ENCODE measurements at places on chromosomes 4 and X.

- DNase-seq = peak; percentile 87
Observed at GRCh38 chr4:41287005-41287404, 30.3 kb downstream of the UCHL1 start.

DNA sequence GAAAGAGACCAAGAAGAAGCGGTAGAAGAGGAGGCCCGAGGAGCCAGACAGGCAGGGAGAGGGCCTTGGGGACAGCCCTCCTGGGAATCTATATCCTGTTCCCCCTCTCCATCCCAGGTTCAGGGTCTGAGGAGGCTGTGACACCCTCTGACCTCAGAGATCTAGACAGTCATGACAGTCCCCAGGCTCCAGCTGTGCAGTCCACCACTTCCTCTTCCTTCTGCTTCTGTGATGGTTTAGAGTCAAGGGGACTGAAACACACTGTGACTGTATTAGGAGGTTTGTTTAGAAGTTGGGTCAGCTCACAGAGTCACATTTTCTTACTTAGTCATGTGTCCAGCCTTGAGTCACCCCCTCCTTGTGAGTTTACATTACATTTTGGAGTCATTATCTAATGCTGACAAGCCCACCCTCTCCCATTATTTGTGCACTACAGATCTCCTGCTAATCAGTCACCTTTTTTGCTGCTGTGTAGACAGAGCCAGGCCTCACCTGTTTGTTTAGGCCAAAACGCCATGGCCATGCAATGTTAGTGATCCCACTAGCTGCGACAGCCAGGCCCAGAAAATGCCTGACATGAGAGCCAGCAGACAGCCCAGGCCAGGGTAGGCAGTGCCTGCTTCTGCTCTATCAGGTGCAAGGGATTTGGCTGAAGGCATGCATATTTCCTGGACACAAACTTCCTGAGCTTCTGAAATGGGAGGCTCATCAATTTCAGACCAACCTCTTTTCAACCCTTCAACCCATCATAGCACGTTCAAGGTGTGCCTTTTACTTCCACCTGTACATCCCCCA is 26.0 kb downstream of the MANBA start:
- DNase-seq = peak; percentile 36

- DNase-seq = no peak
Observed at GRCh38 chrX:135396566-135396965, 25.2 kb upstream of the SMIM10L2A start.

DNA sequence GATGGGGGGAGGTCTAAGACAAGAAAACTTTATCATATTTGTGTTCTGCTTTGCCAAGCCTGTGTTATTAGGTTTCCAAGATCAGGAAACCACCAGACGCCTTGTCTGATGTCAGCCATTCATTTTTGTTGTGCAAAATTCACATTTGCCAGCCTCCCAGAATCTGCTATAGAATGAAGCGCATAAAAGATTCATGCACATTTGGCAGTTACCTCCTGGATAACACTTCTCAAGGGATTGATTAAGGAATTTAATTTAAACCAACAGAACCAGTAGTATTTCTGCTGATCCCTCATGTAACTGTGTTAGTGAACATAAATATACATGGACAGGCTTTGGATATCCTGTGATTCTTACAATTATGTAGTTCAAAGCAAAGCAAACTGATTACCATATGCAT is 187.9 kb downstream of the COMMD8 start:
- DNase-seq = no peak

- DNase-seq = peak; percentile 76
Observed at GRCh38 chr4:107094332-107094731, 58.2 kb upstream of the DKK2 start.

DNA sequence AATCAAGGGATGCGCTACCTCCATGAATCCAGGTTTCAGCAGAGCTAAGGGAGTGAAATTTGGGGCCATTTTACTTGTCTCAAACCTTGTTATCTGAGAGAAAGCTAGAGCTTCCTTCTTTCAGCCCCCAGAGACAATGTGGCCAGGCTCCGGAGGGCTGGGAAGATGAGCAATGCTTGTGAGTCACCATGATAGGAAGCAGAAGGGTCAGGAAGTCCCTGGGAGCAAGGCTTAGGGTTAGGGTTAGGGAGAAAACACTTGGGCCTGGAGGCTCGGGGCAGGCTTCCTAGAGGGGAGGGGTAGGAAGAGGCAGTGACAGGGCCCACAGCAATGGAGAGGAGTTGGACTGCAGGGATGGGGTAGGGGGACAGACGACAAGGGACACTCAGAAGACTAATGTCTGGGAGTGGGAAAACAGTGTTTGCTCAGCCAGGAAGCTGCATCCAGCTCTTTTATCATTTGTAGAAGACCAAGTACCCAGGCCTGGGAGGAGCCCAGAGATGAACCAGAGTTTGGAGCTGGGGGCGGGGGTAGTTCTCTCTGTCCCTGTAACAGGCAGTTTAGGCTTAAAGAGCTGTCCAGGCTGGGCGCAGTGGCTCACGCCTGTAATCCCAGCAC is 16.4 kb upstream of the PORCN start:
- peak; percentile 44 for DNase-seq

GRCh38 chr4:26877406-26877805 is 16.8 kb downstream of the STIM2 start:
- DNase-seq = no peak

- DNase-seq = peak; percentile 81
Observed at GRCh38 chrX:38233891-38234667, 13.4 kb upstream of the SRPX start.

DNA sequence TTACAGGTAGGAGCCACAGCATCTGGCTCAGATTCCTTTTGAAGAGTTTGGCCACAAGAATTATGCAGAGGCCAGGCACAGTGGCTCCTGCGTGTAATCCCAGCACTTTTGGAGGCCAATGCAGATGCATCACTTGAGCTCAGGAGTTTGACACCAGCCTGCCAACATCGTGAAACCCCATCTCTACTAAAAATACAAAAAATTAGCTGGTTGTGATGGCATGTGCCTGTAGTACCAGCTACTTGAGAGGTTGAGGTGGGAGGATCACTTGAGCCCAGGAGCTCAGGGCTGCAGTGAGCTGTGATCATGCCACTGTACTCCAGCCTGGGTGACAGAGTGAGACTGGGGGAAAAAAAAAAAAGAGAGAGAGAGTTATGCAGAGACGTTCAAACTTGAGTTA is 53.0 kb downstream of the MID1IP1 start:
- DNase-seq = no peak

DNA sequence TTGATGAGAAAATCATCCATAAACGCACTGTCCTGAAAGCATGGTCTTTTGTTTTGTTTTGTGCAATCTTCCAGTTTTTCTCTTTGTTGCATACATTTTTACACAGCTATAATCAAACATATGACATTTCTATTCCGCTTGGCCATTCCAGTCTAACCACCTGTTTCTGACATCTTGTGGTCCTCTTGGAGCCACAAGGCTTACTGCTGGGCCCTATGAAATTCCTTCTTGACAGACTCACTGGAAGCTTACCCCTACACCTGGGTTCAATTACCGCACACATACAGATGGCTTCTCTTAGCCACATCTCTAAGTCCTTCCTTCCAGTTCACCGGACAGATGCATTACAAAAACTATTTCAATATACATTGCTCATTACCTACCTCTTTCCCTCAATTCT is 72.4 kb downstream of the PAPSS1 start:
- no peak for DNase-seq

DNA sequence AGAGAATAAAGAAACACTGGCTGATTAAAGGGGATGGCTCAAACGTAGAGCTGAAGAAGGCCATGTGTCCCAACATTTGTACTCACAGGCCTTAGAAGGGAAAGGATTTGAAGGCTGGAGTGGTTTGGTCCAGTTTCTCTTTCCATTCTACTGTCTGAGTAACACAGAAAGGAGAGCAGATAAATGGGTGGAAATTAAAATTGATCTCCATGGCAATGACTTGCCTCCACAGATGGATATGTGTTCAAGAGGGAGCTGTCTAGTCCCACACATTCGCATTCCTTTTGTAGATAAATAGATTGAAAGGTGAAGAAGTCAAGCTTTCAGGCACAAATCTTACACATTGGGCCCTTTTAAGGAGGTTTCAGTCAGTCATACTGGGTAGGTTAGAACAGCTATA is 74.6 kb downstream of the DOCK11 start:
- DNase-seq = no peak

- DNase-seq = peak; percentile 30
Observed at GRCh38 chrX:14802943-14803710, 69.7 kb downstream of the FANCB start.

DNA sequence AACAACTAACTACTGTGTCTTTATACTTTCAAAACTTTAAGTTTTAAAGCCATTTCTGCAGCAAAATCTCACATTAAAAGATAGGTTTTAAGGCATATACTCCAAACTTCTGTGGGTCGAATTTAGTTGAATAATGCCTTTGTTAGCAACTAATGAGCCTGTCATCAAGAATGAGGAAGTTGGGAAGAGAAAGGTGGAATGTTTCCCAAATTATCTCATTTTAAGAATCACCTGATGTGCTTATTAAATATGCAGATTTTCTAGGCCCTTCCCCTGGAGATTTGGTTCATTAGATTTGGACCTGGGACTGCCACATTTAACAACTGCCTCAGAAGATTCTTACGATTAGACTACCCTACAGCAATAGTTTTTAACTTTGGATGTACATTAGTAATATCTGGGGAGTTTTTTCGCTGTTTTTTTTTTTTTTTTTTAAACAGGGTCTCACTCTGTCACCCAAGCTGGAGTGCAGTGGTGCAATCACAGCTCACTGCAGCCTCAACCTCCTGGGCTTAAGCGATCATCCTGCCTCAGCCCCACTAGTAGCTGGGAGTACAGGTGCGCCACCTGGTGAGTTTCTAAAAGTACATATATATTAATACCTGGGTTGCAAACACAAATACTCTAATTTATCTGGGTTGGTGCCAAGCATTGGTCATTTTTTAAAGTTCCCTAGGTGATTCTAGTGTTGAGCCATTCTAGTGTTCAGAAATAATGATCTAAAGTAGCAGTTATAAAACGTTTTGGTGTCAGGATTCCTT is 16.1 kb upstream of the TASL start:
- no peak for DNase-seq

- DNase-seq = no peak
Observed at GRCh38 chr4:4580494-4580893, 38.6 kb upstream of the STX18 start.

DNA sequence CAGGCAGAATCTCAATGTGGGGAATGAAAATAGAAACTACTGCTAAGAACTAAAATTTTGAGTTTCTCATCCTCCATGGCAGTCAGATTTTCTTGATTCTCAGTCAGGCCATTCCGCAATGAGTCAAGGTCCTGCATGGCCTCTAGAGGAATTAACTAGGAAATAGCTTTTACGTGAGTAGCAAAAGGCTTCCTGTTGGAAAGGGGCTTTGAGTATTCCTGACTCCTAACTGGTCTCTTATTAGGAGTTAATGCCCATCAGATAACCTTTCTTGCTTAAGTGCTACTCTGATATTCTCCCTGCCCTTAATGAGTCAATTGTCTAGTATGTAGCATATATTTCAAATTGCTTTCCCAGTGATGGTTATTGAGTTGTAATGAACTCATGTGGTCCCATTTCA is 65.7 kb upstream of the ARHGAP24 start:
- DNase-seq = peak; percentile 79

DNA sequence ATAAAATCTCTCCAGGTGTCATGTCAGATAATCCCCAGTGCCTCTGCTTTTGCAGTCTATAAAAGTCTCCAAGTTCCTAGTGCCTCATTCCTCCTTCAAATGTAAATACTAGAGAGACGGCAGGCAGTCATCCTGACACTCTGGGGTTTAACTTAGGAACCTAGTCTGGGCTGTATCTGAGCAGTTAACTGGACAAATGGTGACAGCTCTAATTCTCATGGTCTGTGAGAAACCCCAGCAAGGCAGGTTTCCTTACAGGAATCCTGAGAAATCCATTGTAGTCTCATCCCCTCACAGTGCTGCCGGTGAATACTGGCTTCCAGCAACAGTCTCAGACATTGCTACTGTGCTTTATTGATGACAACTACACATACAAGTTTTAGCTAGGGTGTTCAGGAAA is 246.8 kb downstream of the SNCA start:
- no peak for DNase-seq

DNA sequence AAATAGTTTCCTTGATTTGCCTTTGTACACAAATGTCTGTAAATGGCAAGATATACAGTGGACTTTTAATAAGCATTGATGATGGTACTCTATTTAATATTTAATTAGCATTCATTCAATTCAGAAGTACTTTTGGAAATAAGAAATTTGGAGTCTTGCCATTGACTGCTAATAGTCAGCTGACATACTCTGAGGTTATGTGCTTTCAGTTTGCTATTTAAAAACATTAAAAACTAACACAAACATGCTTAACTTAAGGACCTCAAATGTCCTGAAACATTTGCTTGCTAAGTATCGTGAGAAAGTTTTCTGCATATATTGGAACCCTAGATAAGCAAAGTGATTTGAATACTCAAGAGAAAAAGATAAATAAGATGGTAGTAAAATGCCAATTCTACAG is 64.6 kb downstream of the REELD1 start:
- DNase-seq = peak; percentile 27

GRCh38 chrX:98380106-98380505 is 1496.4 kb downstream of the RPA4 start:
- no peak for DNase-seq

- no peak for DNase-seq
Observed at GRCh38 chr4:57496697-57497471, 386.7 kb upstream of the IGFBP7 start.

- DNase-seq = no peak
Observed at GRCh38 chrX:48589482-48590162, 7.7 kb upstream of the WDR13 start.

DNA sequence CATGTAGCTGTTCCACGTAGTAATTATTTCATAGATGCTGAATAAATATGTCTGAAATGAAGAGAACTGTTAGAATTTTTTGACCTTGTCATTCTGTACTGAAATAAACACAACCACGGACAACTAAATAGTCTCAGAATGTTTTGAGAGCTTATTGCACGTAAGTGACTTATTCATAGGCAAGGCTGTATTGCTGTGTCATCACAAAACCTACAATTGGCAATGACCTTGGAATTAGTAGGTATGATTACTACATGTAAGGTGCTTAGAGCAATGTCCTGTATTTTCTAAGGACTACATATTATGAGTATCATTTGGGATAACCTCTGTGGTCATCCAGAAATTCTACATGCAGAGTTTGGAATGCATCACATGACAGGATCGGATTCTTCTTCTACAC is 237.2 kb upstream of the PUDP start:
- DNase-seq = no peak

- no peak for DNase-seq
Observed at GRCh38 chrX:135437867-135438733, 16.4 kb downstream of the SMIM10L2A start.

DNA sequence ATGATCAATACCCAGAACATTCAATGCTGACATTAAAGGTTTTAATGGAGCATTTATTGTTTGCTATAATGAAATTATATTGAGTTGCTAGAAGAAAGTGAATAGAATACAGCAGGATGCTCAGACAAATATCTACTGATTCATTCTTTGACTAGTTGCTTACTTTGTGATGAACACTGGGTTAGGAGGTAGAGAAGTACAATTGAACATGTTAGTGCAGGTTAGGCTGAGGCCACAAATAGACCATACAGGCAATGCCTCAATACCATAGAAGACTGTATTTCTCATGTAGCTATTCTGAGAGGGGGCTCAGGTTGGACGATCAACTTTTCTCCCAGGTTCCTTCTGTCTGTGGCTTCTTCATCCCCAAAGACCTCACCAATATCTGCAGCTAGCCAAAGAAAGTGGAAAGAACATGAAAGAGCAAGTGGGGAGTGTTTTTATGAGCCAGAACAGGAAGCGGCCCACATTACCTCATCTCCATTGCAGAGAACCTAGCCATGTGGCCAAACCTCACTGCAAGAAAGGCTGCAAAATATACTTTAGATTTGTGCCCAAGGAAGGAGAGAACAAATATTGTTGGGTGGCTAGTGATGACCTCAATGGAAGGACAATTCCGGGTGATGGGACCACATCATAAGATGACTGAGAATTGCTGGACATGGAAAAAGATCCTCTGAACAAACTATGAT is 180.3 kb upstream of the GATB start:
- no peak for DNase-seq
